Cortex of kidney (tissue), 1 donor: ENCODE measurements at places on chromosomes 3 and 15.

DNA sequence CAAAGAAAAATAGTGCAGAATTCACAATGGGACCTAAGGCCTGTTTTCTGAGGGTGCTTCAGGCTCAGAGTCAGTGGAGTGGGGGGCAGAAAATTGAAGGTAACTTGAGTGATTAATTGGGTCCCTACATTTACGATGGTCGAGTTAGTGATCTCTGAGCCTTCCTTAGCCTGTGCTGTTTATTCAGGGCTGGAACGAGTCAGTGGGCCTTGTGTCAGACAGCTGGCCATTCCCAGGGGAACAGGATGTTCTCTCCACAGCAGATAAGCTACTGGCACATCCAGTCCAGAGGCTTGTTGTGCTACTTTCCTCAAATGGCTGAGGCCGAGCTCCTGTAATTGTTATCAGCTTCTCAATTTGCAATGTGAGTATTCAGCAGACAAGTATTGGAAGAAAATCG is 29.2 kb upstream of the CNTN3 start:
- DNase-seq, result no peak

DNA sequence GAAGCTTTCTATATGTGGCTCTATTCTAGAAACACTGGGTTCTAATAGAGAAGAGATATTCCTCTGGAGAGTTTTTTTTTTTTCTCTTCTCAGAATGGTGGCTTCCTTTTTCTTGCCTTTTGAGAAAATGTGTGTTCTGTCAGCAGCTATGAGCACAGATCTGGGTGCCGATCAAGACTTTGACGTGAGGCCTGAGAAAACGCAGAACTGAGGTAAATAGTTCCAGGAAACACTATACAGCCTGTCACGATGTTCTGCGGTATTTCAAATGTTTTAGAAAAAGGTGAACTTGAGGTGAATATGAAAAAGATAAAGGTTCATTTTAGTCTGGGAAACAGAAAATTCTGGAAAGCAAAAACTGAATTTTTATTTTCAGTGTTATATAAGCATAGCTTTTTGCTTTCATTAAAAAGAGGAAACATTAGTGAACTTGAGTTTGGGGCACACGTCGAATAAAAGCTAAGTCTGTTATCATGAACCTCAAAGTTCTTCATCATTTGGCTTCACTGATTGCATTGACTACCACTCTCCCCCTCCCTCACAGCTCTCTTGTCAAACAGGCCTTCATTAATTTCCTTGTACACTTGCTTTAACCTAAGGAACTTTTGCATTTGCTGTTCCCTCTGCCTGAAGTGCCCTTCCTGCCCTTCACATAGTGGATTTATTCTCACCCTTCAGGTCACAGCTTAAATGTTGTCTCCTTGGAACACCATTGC is 265.1 kb downstream of the NFKBIZ start:
- no peak for DNase-seq

DNA sequence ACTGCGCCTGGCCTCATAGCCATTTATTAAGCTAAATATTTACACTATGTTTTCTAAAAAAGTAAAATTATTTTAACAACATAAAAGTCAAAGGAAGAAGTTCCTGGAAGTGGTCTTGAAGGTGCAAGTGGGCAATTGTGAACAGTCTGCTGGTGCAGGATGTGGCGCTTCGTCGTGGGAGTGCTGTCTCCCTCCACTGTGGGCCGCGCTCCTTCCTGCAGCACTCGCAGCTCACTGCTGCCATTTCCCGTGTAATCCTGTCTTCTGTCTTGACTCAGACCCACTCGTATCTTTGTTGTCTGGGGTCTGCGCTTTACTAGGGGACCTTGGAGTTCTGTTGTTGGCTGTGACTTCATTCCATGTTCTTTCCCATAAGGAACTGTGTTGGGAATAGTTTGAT is 56.3 kb downstream of the APBA2 start:
- no peak for DNase-seq

DNA sequence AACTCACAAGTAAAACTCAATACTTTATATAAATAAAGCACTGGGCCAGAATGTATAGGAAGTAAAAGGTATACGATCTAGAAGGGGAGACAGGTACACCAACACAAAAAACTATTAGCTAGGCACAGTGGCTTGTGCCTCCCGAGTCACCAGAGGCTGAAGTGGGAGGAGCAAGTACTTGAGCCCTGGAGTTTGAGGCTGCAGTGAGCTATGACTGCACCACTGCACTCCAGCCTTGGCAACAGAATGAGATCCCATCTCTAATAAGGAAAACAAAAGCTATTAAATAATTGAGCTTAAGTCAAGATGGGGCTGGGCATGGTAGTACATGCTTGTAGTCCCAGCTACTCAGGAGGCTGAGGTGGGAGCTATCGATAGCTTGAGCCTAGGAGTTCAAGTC is 17.0 kb downstream of the PIK3CB start:
- DNase-seq, result no peak

GRCh38 chr3:133607816-133608215 is 34.3 kb downstream of the CDV3 start:
- no peak for DNase-seq
